ENCODE measurements at places on chromosomes 6 and 20.

DNA sequence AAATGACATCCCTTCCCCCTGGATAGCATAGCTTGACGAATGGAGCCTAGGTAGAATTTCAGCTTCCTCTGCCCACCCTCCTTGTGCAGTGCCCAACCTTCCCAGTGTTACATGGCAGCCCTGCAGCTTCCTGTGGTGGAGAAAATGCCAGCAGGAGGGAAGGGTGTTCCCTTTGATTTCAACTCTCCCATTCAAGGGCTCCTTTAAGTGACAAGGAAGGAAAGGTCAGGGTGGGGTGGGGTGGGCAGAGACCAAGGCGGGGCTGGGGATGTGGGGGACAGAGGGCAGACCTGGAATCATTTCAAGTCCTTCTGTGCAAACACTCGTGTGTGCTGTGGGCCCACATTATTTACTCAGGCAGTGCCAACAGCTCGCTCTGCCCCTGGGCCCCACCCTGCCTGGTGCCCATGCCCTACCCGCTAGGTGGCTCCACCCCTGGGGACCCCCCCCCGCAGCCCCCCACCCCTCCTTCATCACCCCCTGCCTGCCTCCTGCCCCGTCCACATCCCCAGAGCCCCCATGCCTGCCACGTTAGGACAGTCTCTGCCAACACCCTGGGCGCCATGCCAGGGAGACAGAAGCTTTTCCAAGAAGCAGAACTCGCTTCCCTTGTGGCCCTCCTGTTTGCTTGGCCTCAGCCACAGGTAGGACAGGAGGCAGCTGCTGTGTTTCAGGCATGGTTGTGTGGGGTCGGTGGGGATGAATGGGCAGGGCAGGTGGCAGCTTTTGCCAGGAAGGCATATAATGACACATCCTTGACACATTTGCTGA, 9.4 kb downstream of the SPDEF start:
- no peak for DNase-seq

GRCh38 chr6:10441004-10441654, 26.3 kb upstream of the TFAP2A start:
- DNase-seq: no peak

GRCh38 chr20:56429941-56430340, 17.9 kb downstream of the CASS4 start:
- no peak for DNase-seq

GRCh38 chr6:79369026-79369425, 134.5 kb upstream of the HMGN3 start:
- DNase-seq: no peak

- no peak for DNase-seq
Observed at GRCh38 chr6:165891320-165891719, 228.3 kb upstream of the PDE10A start.

DNA sequence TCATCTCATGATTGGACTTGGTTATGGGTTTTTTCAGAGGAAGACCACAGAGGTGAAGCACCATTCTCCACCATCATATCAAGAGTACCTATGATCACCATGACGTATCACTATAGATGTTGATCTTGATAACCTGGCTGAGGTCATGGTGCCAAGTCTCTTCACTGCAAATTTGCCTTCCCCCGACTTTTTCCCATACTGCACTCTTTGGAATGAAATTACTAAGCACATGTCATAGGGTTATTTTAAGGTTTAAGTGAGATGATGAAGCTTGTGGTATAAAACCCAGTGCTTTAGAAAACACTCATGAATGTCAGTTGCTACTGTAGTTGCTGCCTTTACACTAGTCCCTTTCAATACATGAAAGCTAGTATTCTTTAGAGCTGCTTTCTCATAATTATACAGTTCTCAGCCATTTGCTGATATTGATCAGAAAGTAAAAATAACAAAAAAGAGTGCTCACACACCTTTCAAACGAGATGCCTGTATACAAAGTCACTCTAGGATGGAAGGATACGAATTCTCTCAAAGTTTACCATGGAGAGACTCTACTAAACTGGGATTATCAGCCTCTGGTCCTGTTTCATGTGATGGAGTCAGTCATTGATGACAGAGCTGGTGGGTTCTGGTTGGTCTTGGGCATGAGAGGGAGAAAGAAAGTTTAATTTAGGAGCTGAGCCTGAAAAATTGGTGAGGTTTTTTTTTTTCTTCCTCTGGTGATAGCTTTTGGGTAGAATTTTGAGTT, 228.1 kb downstream of the PRL start:
- DNase-seq: peak; percentile 59

DNA sequence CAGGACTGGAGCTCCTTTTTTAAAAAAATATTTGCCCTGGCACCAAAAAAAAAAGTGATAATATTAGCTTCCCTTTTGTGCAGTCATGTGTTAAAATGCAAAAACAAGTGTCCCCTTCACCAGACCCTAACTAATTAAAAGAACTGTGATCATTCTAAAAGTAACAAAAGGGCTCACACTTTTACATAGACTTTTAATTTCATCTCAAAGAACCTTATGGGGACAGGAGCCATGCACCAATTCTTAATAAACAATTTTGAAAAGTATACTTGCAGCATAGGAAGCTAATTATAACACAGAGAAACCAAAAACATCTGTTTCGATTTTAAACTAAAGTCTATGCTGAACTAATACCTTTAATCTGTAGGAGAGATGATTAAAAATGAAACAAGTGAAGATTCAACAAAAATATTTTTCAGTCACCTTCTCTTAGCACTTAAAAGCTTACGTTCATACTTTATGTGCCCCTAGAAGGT, 17.3 kb downstream of the STX7 start:
- no peak for DNase-seq

- peak; percentile 50 for DNase-seq
Observed at GRCh38 chr6:152981989-152982903, 595 bp downstream of the FBXO5 start.

DNA sequence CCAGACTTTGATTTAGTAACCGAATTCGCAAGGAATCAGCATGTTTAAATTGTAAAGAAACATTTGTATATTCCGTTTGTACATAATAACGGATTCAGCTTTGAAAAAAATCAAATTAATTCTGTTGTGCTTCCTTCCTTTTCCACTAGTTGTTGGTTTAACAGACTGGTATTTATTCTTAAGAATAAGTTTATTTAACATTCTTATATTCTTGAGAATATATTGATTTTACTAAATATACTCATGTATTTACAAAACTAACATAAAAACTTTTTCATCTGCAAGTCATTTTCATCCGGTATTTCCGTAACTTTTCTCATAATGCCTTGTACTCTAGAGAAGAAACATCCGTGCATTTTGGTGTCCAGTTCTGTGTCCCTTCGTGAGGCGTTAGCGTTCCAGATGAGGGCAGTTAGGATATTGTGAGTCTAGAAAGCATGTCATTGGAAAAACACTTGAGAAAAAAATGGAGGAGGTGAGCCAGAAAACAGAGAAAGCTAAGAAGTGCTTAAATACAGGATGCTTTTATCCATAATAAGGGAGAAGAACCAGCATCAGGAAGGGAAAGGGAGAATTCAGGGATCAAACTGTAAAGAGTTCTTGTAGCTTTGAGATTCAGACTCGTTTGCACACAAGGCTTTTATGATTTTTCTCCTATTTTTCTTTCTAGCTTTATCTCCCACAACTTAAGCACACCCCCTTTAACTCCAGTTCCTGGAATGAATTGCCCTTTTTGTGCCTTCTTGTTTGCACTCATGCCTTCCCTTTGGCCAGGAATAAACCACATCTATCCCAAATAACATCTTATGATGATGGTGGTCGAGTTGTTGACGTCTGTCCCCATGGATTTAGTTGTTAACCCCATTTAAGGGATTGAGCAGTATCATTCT, 1.8 kb downstream of the WRNIP1 start:
- no peak for DNase-seq

DNA sequence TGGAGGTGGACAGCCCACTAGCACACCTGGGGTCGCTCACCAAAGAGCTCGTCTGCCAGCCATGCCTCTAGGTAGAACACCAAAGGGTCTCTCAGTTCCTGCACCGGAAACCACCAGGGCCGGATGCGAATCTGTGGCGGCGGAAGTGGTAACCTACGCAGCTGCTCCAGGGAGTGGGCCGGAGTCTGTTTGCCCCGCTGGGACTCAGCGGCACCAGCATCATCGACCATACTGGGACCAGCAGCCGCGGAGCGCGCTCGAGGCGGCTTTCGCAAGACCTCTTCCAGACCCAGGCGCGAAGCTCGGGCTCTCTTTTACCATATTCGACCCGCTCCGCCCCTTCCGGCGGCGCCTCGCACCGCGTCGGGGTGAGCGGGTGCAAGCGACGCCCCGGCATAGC, at the start of gene OOEP:
OOEP (minus strand) TSS at position 335 of the 400 bp plus-strand sequence; CDS start at position 230, 105 bp downstream.
- no peak for DNase-seq

DNA sequence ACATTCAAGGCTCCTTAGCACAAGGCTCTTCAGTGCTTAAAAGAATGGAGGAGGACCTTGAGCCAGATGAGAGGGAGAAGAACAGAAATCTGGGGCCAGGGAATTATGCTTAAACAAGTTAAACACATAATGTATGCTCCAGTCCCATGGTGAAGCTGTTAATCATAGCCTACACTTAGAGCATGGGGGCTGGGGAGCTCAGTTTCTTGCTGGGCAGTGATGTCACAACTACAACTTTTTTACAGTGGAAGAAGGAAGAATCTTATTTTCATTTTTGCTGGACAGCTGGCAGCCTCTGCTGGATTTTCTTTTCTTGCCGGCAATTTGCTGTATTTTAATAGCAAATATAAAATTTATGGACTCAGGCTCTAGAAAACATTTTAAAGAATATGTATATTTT, 432.5 kb downstream of the CD109 start:
- no peak for DNase-seq

GRCh38 chr20:517221-517620, 26.4 kb downstream of the CSNK2A1 start:
- no peak for DNase-seq

DNA sequence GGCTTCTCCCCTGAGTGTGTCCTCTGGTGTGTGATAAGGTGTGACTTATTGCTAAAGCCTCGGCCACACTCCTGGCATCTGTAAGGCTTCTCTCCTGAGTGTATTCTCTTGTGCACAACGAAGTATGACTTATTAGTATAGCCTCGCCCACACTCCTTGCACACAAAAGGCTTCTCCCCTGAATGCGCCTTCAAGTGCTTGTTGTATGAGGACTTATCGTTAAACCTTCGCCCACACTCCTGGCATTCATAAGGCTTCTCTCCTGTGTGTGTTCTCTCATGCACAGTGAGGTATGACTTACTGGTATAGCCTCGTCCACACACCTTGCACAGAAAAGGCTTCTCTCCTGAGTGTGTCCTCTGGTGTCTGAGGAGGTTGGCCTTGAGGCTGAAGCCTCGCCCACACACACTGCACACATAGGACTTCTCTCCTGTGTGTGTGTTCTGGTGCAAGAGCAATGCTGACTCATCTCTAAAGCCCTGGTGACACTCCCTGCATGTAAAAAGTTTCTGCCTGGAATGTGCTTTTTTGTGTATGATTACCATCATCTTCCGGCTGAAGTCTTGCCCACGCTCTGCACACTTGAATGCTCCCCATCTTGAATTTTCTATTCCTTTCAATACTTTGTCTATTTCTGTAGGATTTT, 20.4 kb downstream of the ZNF337 start:
- peak; percentile 12 for DNase-seq

DNA sequence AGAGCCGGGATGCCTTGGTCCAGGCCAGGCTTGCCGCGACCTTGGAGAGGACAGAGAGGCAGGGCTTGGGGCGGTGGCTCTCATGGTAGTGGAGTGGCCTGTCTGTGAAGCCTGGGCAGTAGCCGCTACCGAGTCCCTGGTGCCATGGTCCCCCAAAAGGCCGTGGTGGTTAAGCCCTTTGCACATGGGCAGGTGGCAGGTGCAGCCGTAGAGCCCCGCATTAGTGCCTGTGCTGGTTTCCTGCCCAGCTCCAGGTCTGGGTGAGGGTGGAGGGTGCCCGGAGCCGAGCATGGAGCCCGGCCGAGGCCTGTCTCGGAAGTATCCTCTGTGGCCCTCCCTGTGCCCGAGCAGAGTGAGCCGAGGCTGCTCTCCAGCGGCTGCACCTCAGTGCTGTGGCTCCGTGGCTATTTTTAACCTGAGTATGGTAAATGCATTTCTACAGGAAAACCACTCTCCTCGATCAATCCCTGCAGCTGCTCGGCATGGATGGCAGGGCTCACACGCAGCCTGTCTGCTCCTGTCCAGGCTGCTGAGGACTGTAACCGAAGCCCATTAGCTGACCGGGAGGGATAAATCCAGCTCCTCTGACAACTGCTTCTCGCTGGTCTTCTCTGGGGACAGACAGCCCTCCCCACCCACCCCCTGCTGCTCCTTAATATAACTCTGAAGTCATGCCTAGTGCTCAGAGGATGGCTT, 36.3 kb upstream of the GATA5 start:
- DNase-seq: no peak

DNA sequence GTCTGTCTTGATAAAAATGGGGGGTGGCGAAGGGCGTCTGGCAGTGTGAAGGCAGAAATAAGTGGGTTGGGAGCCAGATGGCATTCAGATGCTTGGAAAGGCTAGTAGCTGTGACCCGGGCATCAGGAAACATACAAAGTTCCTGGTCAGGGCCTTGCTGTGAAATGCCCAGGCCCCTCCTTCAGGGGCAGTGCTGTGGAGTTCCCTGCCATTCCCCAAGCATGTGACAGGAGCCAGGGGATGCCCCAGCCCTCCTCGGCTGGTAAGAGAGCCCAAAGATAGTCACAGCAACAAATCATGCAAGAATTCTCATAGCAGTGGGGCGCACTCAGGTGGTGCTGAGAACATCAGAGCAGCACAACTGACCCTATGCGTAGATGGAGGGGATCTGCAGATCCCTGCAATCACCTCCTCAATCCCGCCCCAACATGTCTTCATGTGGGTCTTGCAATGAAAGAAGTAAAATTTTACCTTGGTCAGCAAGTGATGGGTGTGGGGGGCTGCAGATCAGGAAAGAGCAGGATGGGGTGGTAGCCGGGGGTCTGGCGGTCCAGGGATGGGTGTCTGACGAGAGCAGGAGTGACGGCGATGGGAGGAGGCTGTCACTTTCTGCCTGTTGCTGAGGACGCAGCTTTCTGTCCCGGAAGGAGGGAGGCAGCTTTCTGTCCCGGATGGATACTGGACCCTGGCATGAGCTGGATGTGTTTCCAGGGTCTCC, 39.5 kb downstream of the SLC22A1 start:
- no peak for DNase-seq

GRCh38 chr20:56827763-56828162, 198.7 kb downstream of the TFAP2C start:
- no peak for DNase-seq

GRCh38 chr6:22334778-22335177, 37.9 kb upstream of the PRL start:
- no peak for DNase-seq

GRCh38 chr20:63641146-63641791, 12.0 kb downstream of the STMN3 start:
- DNase-seq: peak; percentile 79

GRCh38 chr6:45590696-45591184, 213.0 kb upstream of the SUPT3H start:
- no peak for DNase-seq

DNA sequence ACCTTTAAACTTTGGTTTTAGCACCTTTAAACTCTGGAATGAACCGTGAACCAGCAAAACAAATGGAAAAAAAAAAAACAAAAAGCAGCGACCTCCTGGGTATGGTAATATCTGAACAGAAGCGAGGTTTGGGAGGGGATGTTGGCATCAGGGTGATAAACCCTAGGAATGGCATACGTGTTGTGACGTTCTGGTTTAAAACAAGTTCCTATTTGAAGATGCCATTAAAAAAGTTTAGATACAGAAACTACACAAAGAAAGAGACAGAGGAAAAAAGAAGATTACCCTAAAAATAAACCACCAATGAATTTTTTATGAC, 60.4 kb downstream of the ATXN1 start:
- no peak for DNase-seq

Measured in activated CD4-positive, alpha-beta T cell treated with anti-CD3 and anti-CD28 coated beads for 36 hours (primary cell).